Heart right ventricle (tissue), 16 donors: ENCODE measurements at places on chromosomes 11 and 22. TPM values are rescaled to one million over a fixed set of nuclear protein-coding genes. Genes with fewer than 3 reads are reported as not detected.

DNA sequence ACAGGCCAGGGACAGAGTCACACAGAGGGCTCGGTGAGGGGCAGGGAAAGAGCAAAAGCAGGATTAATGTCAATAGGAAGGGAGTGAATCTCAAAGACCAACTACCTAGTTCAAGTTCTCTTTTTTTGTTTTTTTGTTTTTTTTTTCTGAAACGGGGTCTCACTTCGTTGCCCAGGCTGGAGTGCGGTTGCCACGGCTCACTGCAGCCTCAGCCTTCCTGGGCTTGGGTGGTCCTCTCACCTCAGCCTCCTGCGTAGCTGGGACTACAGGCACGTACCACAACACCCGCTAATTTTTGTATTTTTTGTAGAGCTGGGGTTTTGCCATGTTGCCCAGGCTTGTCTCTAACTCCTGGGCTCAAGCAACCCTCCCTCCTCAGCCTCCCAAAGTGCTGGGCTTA lies 9.7 kb upstream of the BCL9L start:
- no peaks in the 10 kb centered on the region for H3K27me3 ChIP-seq
- no peak overlapping the region for H3K27ac ChIP-seq
- H3K4me3 ChIP-seq: no peak overlapping the region
- DNase-seq: no peak
- no peaks in the 10 kb centered on the region for H3K36me3 ChIP-seq
- peaks cover 10% of the 10 kb centered on the region for H3K4me1 ChIP-seq

DNA sequence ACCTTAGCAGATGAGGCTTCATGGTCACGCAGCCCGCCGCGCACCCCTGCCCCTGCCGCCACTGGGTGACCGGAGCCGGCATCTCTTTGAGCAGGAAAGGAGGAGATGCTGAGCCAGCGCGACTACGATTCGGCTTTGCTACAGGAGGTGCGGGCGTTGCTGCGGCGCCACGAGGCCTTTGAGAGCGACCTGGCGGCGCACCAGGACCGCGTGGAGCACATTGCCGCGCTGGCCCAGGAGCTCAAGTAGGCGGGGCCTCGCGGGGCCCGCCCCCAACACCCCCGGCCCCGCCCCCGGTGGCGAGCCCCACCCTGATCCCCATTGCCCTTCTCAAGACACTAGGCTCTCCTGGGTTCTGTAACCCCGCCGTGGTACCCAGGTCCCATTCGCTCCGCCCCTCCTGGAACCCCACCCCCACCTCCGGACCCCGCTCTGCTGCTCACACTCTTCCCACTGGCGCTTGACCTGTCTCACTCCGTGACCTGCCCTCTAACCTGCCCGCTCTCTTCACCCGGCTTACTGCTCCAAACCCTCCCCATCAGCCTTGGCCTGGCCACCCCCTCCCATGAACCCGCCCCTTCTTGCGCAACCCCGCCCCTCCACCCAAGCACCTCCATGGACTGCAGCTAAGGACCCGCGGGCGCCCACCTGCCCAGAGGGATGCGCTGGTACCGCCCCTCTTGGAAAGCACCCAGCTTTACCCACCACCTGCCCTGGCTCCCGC lies 9.1 kb downstream of the CTSF start:
- peaks cover 3% of the 10 kb centered on the region for H3K27me3 ChIP-seq
- H3K4me3 ChIP-seq: no peak overlapping the region
- peaks cover 9% of the 10 kb centered on the region for H3K4me1 ChIP-seq

DNA sequence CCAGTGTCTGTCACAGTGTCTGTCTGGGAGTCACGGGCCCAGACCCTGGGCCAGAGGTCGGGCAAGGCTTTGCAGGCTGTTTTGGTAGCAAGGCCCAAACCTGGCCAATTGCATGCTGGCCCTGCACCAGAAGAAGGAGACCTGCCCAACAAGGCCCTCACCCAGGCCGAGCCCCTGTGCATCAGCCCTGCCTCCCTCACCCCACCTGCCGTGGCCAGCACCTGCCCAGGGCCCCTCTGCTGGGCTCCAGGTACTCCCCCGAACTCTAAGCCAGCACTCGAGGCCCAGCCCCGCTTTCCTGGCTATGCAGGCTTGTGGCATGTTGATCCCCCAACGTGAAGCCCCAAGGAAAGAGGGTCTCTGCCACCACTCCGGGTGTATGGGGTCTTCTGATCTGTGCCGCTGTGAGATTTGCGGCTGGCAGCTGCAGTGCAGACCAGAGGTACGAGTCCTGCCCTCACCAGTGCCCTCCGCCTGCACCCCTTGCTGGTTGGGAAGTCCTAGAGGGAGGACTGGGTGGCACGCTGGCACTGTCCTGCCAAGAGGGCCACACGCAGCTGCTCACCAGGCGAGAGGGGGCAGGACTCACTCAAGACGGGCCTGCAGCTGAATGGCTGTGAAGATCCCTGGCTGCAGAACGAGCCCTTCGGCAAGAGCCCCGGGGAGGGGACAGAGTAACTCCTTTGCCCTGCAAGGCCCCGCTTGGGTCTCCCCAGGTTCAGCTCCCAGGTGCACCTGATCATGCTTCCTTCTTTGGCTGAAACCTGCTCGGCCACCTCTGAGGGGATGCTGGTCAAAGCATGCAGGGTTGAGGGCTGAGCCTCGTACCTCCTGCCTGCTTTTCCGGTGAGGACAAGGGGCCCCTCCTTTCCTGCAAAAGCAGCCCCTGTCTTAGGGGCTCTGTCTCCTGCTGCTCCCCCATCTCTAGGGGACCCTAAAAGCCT lies 6.7 kb upstream of the SEPTIN5 start:
- H3K4me3 ChIP-seq: no peak overlapping the region
- no peak overlapping the region for H3K27ac ChIP-seq
- peaks cover 4% of the 10 kb centered on the region for H3K4me1 ChIP-seq
- DNase-seq: no peak
- H3K36me3 ChIP-seq: no peaks in the 10 kb centered on the region

- H3K4me1 ChIP-seq: no peaks in the 10 kb centered on the region
- no peaks in the 10 kb centered on the region for H3K36me3 ChIP-seq
- no peak for DNase-seq
- no peaks in the 10 kb centered on the region for H3K27me3 ChIP-seq
- H3K27ac ChIP-seq: no peak overlapping the region
Observed at GRCh38 chr11:23569134-23569533, 708.9 kb upstream of the CCDC179 start.

DNA sequence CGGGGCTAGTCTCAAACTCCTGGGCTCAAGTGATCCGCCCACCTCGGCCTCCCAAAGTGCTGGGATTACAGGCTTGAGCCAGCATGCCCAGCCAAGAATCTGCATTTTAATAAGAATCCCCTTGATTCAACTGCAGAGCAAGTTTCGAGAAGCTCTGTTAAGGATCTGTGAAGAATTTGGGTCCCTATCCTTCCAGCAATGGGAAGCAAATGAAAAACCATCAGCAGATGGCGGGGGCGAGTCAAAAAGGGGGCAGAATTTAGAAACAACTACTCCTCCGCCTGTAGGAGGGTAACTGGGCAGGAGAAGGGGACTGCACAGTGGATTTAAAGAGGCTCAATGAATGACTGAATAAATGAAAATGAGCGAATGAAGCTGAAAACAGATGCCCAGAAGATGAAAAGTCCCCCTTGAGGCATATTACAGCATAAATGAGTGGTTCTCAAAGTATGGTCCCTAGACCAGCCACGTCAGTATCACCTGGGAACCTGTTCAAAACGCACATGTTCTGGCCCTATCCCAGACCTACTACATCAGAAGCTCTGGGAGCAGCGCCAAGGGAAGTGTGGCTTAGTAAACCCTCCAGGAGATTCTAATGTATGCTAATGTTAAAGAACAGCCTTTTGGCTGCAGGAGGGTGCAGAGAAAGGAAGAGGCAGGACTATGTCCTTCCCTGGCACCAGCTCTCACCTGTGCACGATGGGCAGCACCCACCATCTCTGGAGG lies 15.0 kb downstream of the VWCE start:
- no peak overlapping the region for H3K4me3 ChIP-seq
- H3K27ac ChIP-seq: no peak overlapping the region
- DNase-seq: no peak
- H3K4me1 ChIP-seq: no peaks in the 10 kb centered on the region
- no peaks in the 10 kb centered on the region for H3K27me3 ChIP-seq
- peaks cover 4% of the 10 kb centered on the region for H3K36me3 ChIP-seq

DNA sequence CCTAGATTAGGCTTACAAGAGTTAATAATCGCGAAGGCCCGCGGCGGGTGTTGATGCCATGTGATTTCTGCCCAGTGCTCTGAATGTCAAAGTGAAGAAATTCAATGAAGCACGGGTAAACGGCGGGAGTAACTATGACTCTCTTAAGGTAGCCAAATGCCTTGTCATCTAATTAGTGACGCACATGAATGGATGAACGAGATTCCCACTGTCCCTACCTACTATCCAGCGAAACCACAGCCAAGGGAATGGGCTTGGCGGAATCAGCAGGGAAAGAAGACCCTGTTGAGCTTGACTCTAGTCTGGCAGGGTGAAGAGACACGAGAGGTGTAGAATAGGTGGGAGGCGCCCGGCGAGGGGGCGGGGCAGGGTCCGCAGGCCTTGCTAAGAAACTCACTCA lies 65.5 kb downstream of the AAMDC start:
- no peak for DNase-seq
- no peak overlapping the region for H3K4me3 ChIP-seq
- no peaks in the 10 kb centered on the region for H3K4me1 ChIP-seq
- no peaks in the 10 kb centered on the region for H3K27me3 ChIP-seq

DNA sequence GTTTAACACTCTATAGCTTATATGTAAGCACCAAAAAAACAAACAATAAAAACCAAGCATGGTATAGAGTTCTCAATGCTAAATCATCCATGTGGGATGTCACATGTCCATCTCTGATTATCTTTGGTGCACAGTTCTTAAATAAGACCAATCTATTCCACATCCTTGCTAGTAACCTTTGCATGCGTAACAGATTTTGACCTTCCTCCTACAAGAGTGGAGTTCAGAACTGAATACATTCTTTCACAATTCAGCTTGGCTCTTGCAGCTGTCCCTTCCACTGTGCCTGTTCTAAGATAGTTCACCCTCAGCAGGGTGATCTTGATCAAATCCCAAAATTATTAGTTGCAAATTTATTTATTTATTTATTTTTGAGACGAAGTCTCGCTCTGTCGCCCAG lies 21.1 kb downstream of the PRR14L start:
- no peak overlapping the region for H3K27ac ChIP-seq
- H3K4me1 ChIP-seq: no peaks in the 10 kb centered on the region
- H3K36me3 ChIP-seq: peaks cover 40% of the 10 kb centered on the region
- no peak overlapping the region for H3K4me3 ChIP-seq
- DNase-seq: no peak
- no peaks in the 10 kb centered on the region for H3K27me3 ChIP-seq

- no peaks in the 10 kb centered on the region for H3K27me3 ChIP-seq
- H3K36me3 ChIP-seq: no peaks in the 10 kb centered on the region
- no peaks in the 10 kb centered on the region for H3K4me1 ChIP-seq
- DNase-seq: no peak
Observed at GRCh38 chr11:130369713-130370112, 55.0 kb upstream of the ZBTB44 start.

GRCh38 chr11:76795290-76795935 lies 12.3 kb downstream of the TSKU start:
- H3K4me3 ChIP-seq: no peak overlapping the region
- no peak overlapping the region for H3K27ac ChIP-seq
- H3K4me1 ChIP-seq: peaks cover 28% of the 10 kb centered on the region

SNU13 gene
- 194 TPM for total RNA-seq

ZBTB16 gene
- total RNA-seq: 108 TPM

CCDC116 gene
- 0.28 TPM for total RNA-seq

OR5A1 gene
- not detected for total RNA-seq
